ENCODE measurements at places on chromosomes 1 and 21.
A peak's percentile ranks its signal among the peaks of the same experiment; 100 is the strongest.

GRCh38 chr1:236948381-236948780 lies 55.9 kb downstream of the MT1HL1 start:
- DNase-seq = no peak

DNA sequence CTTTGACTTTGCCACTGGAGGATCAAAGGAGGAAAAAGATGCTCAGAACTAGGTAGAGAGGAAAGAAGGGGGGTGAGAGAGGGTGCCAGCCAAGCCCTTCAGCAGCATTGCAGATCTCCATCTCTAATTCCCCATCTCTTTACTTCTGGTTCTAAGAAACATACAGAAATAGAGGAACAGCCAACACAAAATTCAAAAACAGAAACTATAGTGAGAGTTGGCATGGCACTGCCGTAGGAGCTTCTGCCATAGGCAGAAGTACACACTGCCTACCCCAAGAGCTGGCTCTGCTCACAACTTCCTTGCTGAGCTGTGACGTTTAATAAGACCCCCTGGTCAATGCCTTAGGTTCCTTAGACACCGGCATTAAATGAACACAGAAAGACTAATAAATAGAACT lies 26.6 kb upstream of the RPF1 start:
- DNase-seq = no peak

DNA sequence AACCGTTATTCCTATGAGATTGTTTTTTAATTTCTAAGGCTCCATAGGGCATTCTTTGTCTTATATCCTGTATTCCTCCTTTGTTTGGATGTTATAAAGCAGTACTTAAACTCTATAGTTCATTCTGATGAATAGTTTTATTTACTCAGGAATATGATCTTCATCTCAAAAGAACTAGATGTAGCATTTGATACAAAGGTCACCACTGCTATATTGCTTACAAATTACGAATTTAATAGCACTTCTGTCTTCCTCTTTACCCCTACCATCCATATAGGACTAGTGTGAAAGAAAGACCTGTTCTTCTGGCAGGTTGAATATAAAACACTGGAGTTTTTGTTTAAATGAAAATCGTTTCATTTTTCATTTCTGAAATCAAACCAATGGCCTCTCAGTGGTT lies 468.1 kb upstream of the CXADR start:
- no peak for DNase-seq

GRCh38 chr1:162661336-162661735 lies 29.1 kb downstream of the DDR2 start:
- DNase-seq = no peak

- DNase-seq = no peak
These were observed 2.5 kb downstream of the MR1 start for GRCh38 chr1:181036107-181036836.

DNA sequence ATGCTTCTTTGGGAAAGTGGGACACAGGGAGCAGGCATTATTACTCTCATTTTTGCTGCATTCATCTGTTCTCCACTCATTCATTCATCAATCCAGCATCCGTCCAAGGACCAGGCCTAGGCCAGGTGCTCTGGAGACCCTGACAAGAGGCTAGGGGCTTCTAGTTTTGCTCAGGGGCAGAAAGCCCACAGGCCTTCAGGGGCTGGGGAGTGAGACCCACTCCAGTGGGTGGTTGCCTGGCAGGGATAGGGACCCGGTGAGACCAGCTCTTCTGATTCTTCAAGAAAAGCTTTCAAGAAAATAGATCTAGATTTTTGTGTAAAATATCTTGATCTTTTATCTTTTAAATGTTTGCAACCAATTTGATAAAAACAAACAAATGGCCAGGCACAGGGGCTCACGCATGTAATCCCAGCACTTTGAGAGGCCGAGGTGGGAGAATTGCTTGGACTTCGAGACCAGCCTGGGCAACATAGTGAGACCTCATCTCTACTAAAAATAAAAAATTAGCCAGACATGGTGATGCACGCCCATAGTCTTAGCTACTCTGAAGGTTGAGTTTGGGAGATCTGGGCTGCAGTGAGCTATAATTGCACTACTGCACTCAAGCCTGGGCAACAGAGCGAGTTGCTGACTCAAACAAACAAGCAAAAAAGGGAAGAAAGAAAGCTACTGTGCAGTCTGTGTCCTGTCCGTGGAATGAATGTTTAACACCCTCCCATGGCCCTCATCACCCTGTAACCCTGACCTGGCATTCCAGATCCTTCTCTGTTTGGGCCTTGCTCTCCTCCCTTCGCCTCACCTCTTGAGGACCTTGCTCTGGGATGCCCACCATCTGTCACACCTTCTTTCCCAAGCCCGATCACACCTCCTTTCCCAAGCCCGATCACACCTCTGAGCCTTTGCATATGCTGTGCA lies 17.3 kb upstream of the LRP8 start:
- no peak for DNase-seq

GRCh38 chr1:21779613-21780521 lies 3.1 kb downstream of the USP48 start:
- DNase-seq = peak; percentile 46

GRCh38 chr1:2926447-2927055 lies 94.7 kb upstream of the ACTRT2 start:
- DNase-seq = no peak

DNA sequence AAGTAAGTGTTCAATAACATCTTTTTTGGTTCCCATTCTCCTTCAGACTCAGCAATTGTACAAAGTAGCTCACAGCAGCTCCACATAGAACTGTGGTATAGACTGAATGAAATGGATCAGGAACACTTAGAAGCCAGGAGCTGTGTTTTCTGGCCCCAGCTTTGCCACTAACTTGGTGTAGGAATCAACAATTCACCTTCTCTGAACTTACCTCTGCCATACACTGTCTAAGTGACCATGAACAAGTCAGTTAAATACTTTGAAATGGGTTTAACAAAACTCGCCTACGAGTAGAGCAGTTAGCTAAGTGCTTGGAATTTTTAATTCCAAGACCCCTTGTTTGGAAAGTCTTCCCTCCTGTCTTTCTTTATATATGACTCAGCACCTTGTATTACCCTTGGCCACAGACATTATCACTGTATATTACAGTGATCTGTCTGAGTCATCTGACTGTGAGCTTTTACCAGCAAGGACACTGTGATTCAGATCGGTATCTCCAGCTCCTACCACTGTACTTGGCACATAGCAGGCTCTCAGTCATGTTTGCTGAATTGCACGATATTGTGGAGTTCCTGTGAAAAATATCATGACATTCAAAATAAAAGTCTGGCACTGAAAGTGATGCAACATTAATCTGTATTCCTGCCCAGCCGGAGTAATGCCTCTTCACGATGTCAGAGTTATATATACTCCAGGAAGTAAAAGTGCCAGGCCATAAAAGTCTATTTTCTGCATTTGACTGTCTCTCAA lies 101.7 kb upstream of the BEND5 start:
- DNase-seq = no peak

DNA sequence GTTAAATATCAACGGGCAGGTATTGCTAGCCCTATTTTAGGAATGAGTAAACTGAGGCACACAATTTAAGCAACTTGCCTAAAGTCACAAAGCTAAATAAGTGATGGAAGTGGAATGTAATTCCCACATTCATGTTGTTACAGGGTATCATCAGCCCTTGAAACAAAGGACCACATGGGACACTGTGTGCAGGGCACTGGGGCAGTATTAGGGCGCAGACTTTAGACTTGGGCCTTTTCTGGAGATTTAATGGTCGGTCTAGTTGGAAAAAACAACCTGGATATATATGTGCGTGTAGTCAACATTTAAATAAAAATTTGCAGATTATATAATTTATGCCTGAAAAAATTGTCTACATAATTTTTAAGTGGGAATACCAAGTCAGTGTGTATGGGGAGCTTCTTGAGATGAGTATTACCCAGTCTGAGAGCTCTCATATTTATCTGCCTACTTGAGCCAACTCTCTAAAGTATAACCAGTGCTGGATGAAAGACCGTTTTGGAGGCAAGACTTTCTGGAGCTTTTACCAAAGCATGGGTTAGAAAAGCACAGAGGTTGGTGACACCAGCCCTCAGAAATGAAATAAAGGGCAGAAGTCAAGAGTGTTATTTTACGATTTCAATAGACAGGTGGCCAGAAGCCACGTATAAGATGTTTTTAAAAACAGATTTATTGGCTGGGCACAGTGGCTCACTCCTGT lies 1.6 kb downstream of the KDM1A start:
- DNase-seq = no peak

DNA sequence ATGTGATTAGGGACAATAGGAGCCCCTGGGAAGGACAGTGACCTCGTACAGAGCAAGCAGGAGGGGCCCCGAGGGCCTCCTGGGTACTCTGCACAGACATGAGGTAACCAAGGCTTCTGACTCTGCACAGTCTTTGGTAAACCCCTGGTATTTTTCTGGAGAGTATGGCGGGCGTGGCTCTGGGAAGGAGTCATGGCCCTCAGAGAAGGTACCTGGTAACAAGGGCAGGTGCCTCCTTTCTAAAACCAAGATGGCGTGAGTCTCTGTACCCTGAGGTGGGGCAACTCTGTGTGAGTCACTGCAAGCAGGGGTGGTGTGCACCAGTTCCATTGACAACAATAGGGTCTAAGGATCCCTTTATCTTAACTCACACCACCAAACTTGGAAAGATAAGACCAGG lies 39.9 kb upstream of the SLC19A1 start:
- no peak for DNase-seq

DNA sequence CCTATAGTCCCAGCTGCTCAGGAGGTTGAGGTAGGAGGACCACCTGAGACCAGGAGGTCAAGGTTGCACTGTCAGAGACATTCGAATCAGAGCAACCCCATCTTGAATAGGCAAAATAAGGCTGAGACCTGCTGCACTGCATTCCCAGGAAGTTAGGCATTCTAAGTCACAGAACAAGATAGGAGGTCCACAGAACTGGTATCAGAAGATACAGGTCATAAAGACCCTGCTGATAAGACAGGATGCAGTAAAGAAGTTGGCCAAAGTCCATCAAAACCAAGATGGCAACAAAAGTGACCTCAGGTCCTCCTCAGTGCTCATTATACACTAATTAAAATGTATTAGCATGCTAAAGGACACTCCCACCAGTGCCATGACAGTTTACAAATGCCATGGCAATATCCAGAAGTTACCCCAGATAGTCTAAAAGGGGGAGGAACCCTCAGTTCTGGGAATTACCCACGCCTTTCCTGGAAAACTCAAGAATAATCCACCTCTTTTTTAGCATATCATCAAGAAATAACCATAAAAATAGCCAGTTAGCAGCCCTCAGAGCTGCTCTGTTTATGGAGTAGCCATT lies 65.2 kb upstream of the KLHDC7A start:
- no peak for DNase-seq

- DNase-seq = no peak
These were observed 20.5 kb upstream of the SIPA1L2 start for GRCh38 chr1:232650418-232650817.

- no peak for DNase-seq
These were observed 33.3 kb downstream of the RRAGC start for GRCh38 chr1:38826262-38826661.

DNA sequence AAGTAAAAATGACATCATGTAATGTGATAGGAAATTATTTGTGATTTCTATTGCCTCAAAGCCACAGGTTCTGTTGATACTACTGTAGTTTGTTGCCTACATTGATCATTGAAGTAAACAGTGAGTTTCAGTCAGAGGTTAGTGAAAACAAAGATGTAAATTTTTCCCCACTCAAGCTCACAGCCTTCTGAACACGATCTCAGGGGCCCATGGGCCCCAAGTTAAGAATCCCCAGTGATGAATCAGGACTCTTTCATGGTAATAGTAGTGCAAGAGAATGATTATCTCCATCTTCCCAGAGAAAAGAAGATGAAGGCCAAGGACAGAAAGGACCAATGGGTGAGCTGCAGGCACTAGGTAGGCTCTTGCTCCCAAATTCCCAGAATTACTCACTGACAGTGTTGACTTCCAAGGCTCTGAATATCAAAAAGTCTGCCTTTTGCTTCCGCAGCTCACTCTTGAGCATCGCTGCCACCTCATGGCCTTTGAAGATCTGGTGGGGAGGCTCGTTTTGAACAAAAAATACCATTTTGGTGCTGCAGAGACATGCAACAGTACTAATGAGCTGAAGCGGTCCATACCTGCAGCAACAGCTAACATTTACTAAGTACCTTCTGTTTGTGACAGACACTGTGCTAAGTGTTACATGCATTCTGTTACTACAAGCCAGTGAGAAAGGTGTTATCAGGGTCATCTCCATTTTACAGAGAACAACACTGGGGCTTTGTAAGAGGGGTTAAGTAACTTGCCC lies 113.3 kb downstream of the KIAA0319L start:
- no peak for DNase-seq

DNA sequence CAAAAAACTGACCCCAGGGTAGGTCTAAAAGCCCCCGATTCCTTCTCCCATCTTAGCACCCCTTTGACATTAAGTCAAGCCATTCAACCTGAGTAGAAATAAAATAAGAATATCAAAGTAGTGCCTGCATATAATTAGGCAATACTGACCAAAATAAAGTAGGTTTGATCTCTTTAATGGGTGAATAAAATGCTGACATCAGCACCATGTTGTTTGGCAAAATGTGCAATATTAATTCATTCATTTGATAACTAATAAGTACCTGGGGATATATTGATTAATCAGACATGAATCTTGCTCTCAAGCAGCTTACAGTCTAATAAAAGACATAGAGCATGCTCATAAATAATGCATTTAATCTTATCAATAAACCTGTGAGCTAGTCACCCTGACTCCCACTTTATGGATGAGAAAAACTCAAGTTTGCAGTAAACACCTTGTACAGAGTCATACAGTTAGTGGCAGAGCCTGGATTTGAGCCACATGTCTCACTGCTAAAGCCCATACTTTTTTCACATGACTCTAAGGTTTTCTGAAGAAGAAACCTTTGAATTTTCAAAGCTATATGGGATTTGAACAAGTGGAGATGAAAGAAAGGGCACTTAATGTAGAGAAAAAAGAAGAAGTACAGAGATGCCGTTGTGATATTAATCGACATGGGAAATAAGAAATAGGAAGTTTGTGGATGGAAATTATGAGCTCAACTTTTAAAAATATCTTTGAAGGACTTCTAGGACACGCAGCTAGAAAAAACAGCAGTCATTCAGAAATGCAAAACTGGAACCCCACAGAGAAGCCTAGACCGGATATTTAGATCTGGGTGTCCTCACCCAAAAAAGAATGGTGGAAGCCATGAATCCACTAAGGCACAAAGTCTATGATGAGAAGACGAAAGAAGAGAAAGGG lies 183.9 kb downstream of the TOMM20 start:
- no peak for DNase-seq

GRCh38 chr1:14843525-14843924 lies 245.0 kb downstream of the KAZN start:
- no peak for DNase-seq

DNA sequence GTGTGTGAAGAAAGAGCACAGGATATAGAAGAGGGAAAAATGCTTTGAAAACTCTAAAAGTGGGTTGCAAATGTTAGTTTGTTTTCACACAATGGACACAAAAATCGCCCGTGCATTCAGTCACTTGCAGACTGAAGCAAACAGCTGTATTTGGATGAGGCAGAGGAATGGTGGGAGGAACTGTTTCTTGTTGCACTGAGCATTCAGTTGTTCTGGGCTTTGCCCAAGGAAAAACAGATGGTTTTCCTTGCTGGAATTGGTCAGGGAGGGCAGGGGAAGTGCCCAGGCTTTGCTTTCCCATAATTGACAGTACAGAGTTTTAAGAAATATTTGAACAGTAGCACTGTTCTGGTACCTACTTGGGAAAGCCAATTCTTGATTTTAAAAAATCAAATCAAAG lies 19.5 kb upstream of the WARS2 start:
- DNase-seq = no peak

All from stimulated activated CD8-positive, alpha-beta memory T cell treated with anti-CD3 and anti-CD28 coated beads, Interleukin-15, amount 100 ng/mL, for 48 hours (primary cell).